Muscle of back (tissue), 13 donors: ENCODE measurements at places on chromosomes 11 and 22.

DNA sequence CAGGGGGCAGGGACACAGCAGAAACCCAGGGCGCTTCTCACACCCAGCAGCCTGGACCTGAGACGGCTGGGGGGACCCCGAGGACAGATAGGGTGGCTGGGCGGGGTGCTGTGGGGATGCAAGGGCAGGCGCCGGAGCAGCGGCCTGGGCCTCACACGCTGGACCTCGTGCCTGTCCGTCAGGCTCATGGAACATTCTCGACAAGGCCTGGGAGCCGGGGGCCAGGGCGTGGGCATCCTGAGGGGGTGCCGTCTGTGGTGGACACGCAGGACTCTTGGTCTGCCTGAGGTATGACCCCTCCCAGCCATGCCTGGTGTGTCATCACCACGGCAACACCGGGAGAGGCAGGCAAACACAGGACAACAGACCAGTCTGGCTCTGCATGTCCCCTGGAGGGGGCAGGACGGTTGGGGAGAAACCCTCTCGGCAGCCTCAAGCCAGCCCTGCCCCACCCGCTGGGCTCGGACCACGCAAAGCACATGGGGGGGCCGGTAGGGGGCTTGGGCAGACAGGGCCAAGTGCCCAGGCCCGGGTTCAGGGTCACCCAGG is 21.4 kb downstream of the MRPL23 start:
- no peak for DNase-seq

GRCh38 chr22:38704654-38705234 is 1.0 kb upstream of the GTPBP1 start:
- no peak for DNase-seq

DNA sequence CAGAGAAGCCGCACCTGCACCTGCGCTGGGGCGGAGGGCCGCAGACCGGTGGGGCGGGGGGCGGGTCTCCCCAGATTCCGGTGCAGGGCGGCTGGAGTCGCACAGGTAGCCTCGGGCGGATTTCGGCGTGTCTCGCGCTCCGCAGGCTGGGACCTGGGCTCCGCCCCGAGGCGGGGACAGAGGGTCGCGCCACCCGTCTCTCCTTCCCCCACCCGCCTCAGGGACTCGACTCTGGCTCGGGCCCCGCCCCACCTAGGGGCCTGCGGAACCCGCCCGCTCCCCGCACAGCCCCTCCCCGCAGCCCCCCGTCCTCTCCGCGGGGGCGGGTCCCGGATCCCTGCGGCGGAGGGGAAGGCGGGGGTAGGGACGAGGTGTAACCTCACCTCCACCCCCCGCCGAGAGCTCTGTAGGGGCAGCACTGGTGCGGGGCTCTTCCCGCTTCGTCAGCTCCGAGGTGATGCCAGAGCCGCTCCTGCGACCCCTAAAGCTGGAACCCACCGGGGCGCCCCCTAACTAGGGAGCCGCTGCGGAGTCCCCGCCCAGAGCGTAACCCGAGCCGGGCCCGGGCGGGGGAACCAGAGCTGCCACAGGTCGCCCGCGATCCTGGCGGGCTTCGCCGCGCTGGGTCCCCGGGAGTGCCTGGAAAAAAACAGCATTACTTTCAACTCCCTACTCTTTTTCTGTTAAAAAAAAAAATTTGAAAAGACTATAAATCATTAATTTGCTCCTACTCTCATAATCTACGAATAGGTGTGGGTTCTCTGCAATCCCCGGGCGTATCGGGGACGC is at the start of gene SLC29A2:
SLC29A2 (minus strand) TSS at position 134 of the 789 bp plus-strand sequence. CDS start 169 bp downstream, outside the sequence.
- DNase-seq, result peak; percentile 58

DNA sequence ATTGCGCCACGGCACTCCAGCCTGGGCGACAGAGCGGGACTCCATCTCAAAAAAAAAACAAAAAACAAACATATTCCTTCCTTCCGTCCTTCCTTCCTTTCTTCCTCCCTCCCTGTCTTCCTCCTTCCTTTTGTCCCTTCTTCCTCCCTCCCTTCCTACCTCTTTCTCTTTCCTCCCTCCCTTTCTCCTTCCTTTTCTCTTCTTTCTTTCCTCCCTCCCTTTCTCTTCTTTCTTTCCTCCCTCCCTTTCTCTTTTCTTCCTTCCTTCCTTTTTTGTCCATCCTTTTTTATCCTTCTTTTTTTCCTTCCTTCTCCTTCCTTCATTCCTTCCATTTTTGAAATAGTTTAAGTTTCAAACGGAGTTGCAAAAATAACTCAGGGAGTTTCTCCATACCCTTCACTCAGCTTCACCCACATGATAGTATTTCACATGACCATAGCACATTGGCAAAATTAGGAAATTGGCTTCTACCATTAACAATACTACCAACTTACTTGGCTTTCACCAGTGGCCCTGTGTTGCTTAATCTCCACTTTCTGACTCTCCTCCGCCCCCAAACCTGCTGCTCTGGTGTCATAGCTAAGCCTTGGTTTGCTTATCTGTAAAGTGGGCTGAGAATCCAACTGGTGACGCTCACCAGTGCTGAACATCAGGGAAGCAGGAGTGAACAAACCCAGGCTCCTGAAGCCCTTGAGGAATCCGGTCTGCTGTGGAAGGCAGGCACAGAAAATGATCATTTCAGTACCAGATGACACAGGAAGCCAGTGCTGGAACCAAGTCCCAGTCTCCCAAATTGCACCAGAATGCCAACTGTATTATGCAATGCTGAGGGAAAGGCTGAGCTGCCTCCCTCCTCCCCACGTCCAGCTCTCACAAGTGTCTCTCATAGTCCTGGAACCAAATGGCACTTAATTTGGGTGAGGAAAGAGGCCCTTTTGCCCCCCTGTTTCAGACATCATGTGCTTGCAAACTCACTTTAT is 17.2 kb upstream of the CRYBB3 start:
- DNase-seq, result no peak

DNA sequence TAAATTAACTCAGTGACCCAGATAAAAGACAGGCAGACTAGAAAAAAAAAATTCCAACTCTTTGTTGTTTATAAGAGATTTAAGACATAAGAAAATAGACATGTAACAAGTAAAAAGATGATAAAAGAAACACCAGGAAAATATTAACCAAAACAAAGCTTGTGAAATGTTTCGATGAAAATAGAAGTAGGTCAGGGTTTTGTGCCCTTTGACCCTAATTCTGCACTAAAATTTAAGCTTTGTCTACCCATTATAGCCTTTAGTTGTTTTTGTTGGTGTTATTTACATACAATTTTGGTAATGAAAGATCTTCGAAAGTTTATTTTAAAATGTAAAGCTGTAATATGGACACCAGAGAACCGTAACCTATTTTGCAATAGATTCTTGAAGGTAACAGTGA is 75.7 kb downstream of the LRRC4C start:
- DNase-seq, result no peak

DNA sequence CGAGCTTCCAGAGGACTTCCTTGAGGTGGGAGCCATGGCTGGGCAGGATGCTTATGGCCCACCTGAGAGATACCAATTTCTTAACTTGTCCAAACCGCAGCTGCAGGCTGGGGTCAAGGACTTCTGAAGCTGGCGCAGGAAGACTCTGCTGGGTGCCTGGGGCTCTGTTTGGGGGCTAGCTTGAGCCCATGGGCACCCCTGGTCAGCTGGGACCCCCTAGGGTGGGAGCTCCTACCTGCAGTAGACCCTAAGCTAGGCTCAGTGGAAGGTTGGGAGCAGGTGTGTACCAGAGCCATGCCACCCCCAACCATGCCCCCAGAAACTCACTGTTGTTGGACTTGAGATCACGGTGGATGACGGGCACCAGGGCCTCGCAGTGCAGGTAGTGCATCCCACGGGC is 1.3 kb downstream of the MAP3K11 start:
- no peak for DNase-seq

DNA sequence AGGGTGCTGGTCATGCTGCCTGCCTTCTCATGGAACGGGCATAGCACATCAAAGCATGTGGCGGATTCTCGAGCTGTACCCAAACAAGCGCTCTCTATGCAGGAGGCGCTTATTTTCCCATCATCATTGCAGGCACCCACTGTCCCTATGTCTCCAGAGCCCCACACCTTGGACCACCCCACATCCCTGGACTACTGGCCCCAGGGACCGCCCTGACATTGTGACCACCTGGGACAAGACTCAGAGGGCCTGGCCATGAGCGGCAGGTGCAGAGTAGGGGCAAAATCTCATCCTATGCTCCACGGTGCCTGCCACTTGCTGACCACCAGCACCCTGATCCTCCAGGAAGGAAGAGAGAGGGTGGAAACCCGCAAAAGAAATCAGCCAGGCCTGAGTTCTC is 170.4 kb downstream of the DSCAML1 start:
- no peak for DNase-seq

DNA sequence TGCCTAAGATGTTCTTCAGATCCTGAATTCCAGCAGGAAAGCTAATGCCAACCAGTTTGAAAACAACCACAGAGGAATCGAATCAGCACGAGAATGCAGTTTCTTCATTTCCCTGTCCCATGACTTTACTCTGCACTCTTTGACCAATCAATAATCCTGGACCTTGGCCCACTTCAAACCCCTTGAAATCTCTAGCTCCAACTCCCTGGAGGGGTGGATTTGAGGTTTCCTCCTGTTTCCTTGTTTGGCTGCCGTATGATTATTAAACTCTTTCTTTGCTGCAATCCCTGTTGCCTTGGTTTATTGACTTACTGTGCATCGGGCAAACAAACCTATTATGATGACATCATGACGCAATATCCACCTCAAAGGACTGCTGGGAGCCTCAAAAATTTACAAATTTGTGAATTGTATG is 109.3 kb downstream of the FBXO7 start:
- DNase-seq, result no peak

- no peak for DNase-seq
Measured at GRCh38 chr11:119300198-119300964, 16.5 kb downstream of the MCAM start.

- DNase-seq, result no peak
Measured at GRCh38 chr22:48869161-48869560, 958.5 kb downstream of the BRD1 start.

- DNase-seq, result no peak
Measured at GRCh38 chr22:29717789-29718188, 2.0 kb upstream of the CABP7 start.

- DNase-seq, result no peak
Measured at GRCh38 chr11:130892861-130893260, 23.4 kb downstream of the SNX19 start.

DNA sequence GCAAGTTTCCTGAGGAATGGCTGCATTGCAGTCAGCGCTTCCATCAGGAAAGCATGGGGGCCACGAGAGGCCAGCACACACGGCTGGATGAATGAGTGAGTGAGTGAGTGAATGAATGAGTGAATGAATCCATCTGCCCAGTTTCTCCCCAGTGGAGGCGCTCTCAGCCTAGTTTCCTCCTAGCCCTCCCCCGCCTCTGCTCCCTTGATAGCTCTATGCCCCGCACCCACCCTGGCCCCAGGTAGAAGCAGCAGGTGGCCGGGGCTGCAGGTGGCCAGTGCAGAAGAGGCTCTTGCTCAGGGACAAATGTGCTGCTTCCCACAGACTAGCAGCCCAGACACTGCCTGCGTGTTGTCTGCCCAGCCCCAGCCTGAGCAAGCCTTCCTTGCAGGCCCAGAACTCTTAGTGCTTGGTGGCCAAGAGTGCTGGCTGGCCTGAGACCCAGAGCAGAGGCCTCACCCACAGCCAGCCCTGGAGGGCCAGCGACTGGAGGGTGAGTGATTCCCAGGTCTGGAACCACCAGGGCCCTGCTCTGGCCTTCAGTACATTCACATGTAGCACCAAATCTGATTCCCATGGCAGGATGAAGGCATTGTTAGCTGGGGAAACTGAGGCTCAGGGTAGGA is 31.1 kb upstream of the PDGFB start:
- DNase-seq, result no peak

GRCh38 chr11:94853836-94854235 is 85.7 kb downstream of the AMOTL1 start:
- DNase-seq, result no peak

- no peak for DNase-seq
Measured at GRCh38 chr11:4580124-4580523, 1.4 kb upstream of the OR52I2 start.

DNA sequence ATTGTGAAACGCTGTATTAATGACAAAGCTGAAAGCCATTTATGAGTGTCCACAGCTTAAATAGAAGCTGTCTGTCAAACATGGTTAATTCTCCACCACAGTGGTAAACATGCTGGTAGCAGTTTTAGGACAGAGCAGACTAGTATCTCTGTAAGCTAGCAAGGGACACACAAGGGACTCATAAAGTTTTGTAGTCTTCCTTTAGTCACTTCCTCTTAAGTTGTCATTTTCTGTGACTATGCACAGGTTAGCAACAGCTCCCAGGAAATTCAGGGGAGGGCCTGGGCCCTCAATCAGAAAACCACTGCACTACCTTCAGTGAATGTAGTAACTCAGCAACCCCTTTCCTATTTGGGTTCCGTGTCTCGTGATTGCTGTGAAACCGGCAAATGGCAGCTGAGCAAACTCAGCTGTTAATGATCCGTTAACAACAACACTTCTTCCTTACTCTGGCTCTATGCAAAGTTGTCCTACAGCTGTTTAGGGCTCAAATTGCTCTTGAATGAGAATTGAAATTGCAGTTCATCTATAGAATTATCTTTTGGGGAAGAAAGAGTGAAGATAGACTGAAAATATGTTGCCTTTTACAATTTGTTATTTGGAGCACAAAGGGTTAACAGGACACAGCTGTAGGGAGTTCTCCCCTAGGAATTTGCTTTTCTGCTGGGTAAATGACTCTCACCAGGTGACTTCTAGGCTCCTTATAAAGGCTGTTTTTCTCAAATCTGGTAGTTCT is at the start of gene MMP26:
MMP26 (plus strand) TSS at position 731 of the 736 bp plus-strand sequence.
- DNase-seq, result peak; percentile 14

DNA sequence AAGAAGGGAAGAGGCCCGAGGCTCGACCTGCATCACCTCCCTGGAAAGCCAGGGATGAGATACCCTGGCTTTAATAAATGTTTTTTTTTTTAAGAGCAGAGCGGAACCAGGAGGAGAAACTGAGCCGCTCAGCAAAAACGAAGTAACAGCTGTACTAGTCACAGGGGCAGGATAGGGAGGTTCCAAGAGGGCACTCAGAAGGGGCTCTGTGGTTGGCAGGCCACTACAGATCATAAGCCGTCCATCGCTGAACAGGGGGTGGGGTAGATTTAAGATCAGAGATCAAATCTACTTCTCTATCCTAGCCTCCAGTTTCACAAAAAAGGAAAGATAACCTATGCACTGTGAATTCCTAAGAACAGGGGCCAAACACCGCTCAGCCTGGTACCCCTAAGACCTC is 625 bp downstream of the EIF3D start:
- DNase-seq, result no peak

DNA sequence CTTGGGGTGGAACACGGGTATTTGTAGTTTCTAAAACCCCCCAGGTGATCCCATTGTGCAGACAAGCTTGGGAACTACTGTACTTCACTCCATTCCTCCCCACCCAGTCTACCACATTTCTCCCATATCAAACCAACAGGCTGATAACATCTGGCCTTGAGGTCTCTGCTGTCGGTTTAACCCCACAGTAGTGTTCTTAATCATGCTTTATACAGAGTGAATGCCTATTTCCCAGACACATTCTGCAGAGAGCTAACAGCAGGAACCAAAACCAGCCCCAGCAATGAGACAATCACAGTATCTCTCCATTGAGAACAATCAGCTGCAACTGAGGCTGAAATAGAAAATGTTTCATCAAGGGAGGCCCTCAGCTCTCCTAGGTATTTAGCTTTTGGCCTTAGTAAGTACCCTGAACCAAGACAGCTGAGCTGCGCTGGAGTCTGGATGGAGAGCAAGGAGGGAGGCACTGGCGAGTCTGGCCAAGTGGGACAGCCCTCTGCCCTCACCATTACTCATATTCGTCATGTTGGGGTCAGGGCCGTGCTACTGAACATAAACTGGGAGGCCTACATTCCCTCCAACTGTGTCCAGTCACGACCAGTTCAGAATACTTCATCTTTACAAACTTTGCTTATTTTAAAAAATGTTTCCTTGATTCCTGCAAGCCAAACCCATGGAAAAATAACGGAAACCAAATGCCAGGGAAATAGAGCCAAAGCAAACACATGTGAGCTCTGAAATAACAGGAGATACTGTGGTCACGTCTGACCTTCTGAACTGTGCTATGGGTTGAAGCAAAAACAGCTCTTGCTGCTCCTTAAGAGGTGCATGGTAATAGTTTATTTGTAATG is 81.0 kb downstream of the CCDC34 start:
- DNase-seq, result peak; percentile 71
